GOT3 (cell line): ENCODE measurements at places on chromosomes 3 and 15.

DNA sequence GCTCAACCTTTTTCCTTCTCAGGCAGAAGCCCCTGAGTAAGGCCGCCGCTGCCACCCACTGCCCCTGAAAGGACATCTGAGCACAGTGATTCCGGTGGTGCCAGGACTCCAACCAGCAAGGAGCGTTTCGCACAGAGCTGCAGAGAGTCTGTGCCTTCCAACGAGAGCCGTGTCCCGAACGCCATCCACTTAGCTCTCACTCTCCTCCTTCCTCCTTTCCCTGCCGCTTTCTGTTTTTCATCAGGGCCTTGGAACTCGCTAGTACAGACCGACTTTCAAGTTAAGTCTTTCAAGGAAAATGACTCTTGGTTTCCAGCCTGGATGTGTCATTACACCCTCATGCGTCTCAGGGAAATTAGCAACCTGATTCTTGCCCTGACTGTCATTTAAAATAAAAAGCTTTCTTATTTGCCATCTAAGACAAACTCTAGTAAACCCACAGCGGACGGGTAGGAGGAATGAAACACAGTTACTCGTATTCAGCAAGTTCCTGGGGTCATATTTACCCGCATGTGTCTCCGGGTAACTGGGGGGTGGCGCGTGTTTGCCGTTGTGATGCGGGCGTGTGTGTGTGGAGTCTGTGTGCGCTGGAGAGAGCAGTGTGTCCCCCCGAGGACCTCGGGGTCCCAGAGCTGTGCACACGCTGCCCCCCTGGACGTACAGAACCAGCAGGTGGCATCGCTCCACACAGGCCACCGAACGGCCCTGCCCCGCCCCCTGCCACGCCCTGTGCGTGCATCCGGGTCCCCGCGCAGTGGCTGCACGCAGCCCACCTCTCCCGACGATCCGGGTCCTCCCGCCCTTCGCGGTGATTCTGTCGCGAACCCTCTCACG lies 30.4 kb upstream of the ALDH1A3 start:
- DNase-seq = no peak

- no peak for DNase-seq
These were observed 2.2 kb upstream of the UBA3 start for GRCh38 chr3:69082361-69082760.

GRCh38 chr3:82654708-82655107 lies 893.3 kb upstream of the GBE1 start:
- no peak for DNase-seq

GRCh38 chr15:42903388-42904324 lies 16.9 kb downstream of the TTBK2 start:
- no peak for DNase-seq

- no peak for DNase-seq
These were observed 26.1 kb downstream of the LSM3 start for GRCh38 chr3:14204515-14205284.

- no peak for DNase-seq
These were observed 20.7 kb upstream of the MYZAP start for GRCh38 chr15:57570994-57571393.

- no peak for DNase-seq
These were observed 397.6 kb upstream of the RGMA start for GRCh38 chr15:93486407-93487117.

GRCh38 chr3:153290268-153291015 lies 128.4 kb downstream of the RAP2B start:
- DNase-seq = no peak

GRCh38 chr15:100049936-100050876 lies 291.6 kb downstream of the ADAMTS17 start:
- no peak for DNase-seq

GRCh38 chr15:51155891-51156290 lies 61.2 kb upstream of the TNFAIP8L3 start:
- no peak for DNase-seq

DNA sequence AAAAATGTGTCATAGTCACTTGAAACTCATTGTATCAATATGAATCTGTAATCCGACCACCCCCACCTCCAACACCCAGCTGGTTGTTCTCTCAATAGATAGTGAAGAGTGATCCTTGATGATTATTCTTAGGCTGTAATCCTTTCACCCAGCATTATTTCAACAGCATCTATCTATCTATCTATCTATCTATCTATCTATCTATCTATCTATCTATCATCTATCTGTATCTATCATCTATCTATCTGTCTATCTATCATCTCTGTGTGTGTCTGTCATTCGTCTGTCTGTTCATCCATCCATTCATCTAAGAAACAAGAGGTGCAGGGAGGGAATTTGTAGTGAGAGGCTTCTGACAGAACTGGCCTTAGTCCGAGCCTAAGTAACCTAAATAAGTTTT lies 78.7 kb upstream of the IGSF10 start:
- DNase-seq = no peak

DNA sequence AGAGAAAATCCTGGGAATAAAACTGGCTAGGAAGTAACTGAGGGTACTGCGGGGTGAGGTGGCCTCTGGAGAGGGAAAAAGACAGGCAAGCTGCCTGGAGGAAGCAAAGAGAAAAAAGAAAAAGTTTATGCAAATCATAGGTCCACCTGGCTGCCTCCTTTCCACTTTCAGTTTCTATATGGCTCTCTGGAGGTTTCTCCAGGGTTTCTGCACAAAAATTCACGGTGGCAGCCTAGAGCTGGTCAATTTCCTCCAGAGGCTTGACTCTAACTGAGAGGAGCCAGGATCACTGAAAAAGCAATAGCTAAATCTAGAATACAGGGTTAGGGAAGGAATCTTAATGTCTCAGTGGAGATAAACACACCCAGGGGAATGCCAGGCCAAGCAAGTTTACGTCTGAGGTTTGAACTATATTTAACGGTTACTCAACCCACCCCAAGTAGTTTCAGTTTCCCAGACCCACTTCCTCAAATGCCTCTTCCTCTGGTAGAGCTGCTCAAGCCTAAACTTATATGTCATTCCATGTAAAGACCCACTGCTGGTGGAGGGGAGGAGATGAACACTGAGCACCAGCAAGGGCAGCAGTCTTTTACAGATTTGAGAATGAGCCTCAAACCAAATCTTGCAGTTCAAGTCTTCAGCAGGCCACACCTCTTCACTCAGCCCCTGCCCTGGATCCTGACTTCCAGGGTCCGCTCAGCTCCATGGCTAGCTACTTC lies 5.7 kb downstream of the LYSMD2 start:
- no peak for DNase-seq

- DNase-seq = no peak
These were observed 8.0 kb downstream of the CCDC14 start for GRCh38 chr3:123952844-123953520.

DNA sequence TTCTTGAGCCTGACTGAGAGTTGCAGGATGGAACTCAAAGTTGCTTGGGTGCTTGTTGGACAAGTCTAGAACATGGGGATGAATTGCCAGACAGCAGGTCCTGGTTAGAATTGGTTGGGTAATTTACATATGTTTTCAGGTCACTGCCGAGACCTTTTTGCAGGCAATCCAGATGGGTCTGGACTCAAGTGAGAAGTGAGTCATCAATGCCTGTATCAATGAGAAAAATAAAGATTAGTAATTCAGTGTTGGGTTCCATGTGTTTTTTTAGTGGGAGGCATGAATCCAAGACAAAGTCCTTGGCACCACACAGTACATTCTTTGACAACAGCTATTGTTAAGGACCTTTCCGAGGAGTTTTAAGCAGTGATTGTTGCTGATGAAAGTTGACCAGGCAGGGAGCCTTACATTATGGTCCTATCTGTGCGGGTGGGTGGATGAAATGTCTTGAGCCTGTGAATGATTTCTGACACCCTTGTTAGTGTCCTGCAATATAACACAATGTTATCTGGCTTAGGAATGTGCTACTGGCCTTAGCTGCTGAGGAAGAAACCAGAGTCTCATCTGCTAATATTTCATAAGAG lies 77.7 kb downstream of the CRYGS start:
- no peak for DNase-seq

DNA sequence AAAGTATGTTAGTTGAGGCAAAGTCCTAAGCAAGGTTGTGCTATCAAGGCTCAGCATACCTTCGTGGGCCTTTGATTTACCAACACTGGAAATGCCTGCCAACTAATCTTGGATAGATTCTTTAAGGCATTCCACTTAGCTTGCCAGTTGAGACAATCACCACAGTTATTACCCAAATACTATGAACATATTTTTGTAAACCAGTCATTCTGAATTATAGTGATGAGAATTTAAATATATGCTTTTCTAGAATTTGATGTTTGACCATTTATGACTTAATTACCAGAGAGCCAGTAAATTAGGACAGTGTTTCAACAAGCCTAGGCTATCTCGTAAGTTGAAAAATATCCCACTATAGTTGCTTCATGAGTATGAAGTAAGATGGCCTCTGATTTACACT lies 15.5 kb downstream of the TRIM59 start:
- DNase-seq = no peak

DNA sequence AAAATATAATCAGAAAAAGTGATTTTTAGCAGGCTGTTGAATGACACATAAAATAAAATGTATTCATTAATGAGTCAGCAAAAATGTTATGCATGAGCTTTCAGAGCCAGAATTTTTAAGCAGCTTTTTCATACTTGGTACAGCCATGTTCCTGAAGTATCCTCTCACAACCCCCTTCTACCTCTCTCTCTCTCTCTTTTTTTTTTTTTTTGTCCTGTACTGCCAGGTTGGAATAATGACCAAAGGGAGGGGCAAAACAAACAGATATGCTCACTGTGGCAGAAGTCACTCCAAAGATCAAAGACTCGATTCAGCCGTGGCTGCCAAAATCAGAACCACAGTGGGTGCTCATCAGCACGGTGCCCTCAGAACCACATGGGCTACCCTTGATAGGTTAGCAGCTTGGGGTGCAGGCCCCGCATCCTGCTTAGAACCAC lies 383.0 kb downstream of the ZBTB20 start:
- DNase-seq = no peak

DNA sequence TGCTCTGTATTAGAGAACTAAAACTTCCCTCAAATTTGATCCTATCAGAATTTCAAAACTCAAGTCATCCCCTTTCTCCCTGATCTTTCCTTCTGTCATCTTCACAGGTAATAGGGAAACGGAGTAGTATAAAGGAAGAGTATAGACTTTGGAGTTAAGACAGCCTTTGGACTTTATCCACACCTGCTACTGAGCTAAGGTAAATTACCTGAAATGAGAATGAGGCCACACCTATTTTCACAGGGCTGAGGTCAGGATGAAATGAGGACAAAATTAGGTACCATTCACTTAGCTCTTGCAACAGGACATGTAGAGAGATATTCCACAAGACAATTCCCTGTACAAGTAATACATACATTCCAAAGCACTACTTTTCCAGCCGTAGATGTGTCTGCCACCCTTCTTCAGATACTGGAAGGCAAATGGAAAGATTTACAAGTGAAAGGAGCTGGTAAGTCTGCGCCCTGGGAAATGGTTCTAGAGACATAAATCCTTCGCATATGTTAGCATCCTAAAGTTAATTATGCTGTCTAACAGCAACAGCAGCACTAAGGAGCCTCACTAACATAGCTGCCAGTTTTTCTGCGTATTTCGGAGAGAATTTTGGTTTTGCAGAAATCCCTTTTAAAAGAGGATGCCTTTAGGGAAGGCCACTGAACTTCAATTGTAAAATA lies 461.8 kb downstream of the SHQ1 start:
- DNase-seq = no peak

GRCh38 chr3:106065831-106066230 lies 197.0 kb upstream of the CBLB start:
- no peak for DNase-seq

DNA sequence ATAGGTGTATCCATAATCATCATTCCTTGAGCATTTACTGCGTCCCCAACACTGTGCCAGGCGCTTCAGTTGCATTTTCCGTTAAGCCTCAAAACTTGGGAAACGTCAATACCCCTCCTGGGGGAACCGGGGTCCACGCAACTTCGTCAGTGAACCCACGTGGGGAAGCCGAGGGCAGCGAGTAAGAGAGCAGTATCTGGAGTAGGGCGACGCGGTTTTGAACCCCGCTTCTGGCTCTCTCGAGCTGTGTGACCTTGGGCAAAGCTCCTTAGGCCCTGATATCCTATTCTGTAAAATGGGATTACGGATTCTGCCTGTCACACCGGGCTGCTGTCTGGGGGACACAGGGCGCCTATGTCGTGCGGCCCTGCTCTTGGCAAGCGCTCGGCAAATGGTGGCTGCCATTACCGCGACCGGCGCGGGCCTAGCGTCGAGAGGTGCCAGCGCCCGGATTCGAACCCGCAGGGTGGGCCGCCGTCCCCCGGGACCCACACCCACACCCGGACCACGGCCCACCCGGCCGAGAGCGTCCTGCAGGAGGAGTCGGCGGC lies 590 bp downstream of the POLG start:
- DNase-seq = no peak

- DNase-seq = no peak
These were observed 65.6 kb downstream of the ZNF148 start for GRCh38 chr3:125309476-125309875.

DNA sequence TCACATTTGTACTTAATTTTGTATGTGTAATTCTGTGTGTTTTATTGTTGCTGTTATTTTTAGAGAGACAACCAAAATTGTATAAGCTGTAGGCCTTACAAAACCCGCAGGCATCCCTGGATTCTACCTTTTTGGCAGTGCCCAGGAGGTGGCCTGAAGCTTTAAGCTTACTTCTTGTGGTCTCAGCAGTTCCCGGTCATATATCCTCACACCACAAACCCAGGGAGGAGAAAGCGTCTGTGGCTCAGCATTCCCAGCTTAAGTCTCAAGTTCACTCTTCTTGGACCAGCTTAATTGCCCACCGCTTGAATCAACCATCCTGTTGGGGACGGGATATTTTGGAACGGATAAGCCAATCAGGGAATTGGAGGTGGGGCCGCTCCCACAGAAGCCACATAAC lies 36.7 kb downstream of the C2CD4A start:
- DNase-seq = no peak

GRCh38 chr3:178456621-178457285 lies 79.5 kb upstream of the KCNMB2 start:
- no peak for DNase-seq

- no peak for DNase-seq
These were observed 57.7 kb downstream of the DNAJB8 start for GRCh38 chr3:128408693-128409623.

GRCh38 chr3:45871780-45872179 lies 14.6 kb upstream of the CCR9 start:
- no peak for DNase-seq

DNA sequence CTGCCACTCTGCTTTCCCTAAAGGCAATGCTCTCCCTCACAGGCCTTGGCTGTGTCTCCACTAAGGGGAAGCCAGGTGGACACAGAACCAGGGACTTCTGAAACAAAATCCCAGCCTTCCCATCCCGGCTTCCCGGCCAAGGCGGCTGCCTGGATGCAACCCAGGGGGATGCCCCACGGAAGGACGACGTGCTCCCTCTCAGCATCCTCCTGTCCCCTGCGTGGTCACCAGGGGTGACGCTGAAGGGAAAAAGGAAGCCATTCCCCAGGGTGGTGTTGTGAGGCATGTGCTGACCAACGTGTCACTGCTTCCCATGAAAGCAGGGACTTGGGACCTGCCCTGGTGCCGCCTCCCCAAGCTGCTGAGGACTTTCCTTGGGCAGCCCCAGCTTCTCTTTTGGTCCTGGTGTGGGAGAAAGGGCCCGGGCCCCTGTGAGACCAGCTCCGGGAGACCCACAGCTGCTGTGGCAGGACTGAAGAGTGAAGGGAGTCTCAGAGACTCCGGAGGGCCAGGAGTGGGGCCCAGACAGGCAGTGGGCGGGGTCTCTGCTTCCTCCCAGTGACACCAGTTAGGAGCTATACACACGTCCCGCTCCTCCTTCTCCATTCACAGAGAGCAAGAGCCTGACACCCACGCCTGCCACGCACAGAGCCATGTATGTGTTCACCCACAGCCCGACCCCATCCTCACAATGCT lies 139.2 kb downstream of the NUP210 start:
- DNase-seq = no peak
